GM23248 (cell line): ENCODE measurements at places on chromosomes 3 and 15.

DNA sequence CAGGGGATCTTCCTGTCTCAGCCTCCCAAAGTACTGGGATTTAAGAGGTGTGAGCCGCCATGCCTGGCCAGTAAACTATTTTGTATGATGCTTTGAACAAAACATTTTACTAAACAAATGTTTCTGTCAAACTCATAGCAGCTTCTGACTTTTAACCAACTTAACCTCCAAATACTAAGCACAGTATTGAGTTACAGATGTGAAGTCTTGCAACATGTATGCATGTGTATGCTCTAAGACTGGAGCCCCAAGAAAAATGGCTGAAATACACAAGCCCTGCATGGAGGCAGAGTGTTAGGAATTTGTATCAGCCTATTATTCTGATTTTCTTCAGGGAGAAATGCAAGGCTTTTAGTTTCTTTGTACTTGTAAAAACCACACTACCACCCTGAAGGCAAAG, 137.1 kb downstream of the CBLB start:
- no peak for DNase-seq

GRCh38 chr15:72783004-72783639, 436 bp downstream of the ADPGK start:
- DNase-seq, result peak; percentile 70

DNA sequence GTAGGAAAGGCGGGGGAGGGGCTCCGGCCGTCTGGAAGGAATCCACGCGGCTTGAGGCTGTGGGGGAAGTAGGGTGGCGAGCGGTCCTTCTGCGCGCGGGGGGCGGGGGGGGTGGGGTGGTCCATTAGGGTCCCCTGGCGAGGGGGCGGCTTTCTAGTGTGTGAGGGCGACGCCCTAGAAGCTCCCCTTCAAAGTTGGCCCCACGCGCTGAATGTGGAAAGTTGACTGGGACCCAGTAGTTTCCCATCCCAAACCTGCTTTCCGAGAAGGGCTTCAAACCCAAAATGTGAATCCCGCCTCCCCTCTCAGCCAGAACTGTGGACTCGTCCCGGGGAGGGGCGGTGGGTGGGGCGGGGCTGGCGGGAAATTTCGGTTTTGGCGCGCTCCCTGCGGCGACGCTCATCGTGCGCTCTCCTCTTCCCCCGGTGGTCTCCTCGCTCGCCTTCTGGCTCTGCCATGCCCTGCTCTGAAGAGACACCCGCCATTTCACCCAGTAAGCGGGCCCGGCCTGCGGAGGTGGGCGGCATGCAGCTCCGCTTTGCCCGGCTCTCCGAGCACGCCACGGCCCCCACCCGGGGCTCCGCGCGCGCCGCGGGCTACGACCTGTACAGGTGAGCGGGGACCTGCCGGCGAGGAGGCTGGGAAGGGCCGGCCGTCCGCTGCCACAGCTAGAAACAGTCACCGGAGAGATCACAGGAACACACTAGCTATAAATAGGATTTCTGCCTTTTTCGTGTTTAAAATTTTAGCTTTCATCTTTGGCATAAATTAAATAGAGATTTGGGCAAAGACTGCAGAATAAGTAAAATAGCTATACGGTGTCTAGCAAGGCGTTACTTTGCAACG, 790 bp downstream of the DUT start:
- peak; percentile 74 for DNase-seq

GRCh38 chr15:29477256-29477655, 207.6 kb upstream of the NSMCE3 start:
- no peak for DNase-seq

DNA sequence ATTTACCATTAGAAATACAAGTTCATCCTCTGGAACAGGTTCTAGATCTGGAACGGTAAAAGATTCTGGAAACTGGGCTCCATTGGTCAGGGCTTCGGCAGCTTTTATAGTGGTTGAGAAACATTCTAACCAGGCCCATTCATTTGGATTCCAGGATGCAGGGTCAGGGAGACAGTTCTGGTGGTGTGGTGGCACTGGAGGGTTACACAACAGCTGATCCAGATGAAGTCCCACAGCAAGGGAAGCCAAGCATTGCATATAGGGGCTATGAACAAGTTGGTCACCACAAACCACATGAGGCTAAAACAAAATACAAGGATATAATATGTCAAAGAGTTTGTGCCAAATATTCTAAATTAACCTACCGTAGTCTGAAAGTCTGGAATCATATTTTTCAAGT, 43.0 kb downstream of the FBXL22 start:
- DNase-seq, result no peak

GRCh38 chr3:142987707-142988106, 13.7 kb upstream of the U2SURP start:
- peak; percentile 29 for DNase-seq

DNA sequence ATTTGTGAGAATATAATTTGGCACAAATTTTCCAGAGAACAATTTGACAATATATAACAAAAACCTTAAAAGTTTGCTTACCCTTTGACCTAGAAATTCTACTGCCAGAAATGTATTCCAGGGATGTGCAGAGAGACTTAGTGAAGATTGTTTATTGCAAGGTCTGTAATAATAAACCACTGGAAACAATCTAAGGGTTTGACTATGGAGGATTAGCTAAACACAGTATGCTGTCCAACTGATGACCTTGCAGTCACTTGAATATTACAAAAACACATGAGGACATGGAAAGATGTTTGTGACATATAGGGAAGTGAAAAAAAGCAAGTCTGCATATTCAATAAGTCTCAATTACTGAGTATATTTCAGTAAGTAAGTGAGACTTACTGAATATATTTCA, 48.1 kb upstream of the CDV3 start:
- no peak for DNase-seq

DNA sequence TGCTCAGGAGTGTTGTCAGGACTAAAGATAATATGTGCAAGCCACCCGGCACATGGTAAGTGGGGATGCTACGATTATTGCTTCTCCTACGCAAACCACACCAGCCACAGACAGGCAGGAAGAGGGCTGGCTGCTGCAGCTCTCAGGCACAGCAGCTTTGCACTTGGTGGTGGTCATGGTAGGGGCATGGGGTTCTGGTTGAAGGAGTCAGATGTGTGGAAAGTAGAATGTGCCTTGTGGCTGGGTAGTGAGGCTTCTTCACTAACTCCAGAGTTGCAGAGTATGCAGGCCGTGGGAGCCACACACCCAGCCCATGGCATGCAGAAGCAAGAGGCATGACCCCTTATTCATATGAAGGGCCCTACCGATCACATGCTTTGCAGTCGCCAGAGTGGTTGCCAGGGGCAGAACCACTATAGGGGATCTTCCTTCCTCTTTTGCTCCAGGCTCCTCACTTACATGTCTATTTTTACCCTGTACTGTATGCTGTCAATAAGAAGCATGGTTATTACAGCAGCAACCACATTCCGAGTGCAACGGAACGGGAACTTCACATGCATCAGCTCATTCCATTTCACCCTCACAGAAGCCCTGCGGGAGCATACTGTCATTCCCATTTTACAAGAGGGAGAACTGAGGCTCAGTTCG, 59.2 kb upstream of the HERC1 start:
- DNase-seq, result no peak

DNA sequence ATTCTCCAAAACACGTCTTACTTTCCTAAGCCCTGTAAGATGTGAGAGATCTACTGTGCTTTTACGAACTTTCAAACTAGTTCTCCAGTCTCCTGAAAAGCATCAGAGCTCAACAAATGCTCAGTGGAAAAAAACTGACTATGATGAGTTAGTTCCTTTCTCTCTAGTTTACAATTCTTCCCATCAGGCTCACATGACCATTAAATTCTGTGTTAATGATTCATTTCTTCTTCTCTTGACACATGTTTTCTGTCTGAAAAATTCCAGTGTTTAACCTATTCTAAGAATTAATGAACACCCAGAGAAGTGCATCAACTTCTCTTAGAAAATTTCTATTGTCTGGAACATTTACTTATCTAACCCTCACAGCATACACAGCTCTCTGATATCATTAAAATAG, 844.3 kb downstream of the SI start:
- no peak for DNase-seq

GRCh38 chr3:158185711-158186110, 75.8 kb downstream of the RSRC1 start:
- no peak for DNase-seq

GRCh38 chr15:93048759-93049161, 40.3 kb downstream of the RGMA start:
- no peak for DNase-seq

DNA sequence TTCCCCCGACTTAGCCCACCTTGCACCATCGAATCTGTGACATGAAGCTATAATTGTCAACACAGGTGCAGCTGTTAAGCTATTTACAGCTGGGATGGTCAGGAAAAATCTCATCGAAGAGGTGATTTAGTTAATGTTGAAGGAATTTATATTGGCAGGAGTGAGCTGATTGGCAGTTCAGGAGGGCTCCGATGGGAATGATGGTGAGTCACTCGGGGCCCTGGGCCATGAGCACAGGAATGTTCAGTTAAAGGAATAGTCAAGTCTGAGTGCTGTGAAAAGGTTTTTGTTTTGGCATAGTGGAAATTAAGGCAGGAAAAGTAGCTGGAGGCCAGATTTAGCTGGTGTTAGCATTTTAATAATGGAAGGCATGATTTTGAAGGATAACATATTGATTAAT, 95.7 kb downstream of the OXSM start:
- no peak for DNase-seq

DNA sequence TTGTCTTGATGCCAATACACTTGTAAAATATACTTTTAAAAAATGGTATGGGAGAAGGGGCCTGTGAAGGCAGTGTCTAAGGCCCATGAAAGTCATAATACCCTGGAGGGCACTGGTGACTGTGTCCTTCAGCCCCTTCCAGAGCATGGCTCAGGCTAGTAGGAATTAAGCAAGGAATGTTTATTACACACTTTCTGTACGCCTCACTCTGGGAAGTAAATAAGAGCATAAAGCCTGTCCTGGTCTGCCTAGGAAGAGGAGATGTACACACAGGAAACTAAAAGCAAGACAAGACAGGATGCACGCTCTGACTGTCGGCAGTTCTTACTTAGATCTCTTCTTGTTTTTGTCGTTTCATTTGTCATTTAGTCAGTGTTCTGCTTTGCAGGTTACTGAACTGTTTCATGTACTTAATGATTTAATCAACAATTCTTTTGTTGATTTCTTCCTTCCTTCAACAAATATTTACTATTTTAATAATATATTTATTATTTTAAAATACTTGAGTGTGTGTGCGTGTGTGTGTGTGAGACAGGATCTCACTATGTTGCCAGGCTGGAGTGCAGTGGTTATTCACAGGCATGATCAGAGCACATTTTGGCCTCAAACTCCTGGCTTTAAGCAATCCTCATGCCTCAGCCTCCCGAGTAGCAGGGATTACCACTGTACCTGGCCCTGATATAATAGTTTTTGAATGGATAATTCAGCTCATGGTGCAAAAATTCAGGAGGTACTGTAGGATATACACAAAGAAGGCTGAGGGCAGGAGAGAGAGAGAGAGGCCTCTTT, 9.0 kb upstream of the SMAD6 start:
- DNase-seq, result no peak

- DNase-seq, result no peak
Measured at GRCh38 chr15:67632261-67632660, 89.8 kb downstream of the MAP2K5 start.

DNA sequence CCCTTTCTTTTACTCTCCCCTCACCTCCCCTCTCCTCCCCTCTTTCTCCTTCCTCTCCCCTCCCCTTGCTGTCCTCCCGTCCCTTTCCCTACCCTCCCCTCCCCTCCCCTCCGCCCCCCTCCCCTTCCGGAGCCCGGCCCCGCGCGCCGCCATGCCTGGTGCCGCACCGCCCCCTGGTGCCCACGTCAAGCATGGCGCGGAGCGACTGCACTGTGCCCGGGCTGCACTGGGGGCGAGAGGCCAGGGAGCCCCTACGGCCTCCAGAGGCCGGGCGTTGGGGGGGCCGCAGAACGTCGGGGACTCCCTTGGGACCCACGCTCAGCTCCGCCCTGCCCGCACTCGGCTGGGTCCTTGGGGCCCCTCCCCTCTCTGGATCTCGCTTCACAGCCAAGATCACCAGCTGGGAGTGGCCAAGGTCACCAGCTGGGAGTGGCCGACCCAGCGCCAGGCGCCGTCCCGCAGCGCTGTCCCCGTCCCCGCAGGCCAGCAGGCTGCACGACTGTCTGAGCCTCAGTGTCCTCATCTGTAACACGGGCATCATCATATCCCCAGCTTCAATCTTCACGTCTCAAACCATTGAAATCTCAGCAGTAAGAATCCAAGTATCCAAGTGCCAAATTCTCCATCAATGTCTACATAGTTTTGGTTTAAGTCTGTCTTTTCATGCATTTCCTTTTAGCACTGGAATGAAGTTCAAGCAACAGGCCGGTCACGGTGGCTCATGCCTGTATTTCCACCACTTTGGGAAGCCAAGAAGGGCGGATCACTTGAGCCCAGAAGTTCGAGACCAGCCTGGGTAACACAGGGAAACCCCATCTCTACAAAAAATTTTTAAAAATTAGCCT, 42.5 kb downstream of the TPRA1 start:
- peak; percentile 76 for DNase-seq

DNA sequence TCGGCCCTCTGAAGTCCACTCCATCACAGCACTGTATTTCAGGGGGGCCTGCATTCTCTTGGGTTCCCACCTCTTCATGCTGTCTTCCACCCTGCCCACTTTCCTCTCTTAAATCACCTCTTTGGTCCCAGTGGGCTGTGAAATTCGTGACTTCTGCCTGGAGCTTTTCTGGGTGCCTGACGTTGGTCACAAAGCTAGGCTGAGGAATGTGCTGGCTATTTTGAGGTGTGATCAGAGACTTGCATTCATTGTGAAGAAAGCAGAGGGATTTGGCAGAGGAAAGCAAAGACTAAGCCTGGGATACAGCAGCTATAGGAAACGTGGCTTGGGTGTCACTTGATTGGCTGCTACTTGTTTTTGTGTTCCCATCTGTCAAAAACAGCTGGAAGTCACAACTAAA, 202.5 kb downstream of the SATB1 start:
- DNase-seq, result no peak

DNA sequence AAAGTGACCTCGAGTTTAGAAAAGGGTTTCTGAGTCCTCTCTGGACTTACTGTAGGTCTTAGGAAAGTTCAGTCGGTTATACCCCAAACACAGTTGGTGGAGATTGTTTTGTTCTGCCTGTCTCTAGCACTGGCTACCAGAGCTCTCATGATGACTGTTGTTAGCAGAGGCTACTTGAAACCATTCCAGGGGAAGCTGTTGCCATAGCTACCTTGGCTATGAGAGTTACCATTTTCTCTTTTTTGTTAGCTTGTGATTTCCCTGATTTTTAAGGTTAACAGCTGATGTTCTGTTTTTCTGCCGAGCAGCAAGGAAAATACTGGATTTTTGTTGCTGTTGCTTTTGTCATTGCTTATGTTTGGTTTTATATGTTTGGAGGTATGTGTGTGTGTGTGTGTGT, 26.7 kb downstream of the ABHD2 start:
- peak; percentile 55 for DNase-seq
